ENCODE measurements at places on chromosomes 7 and 10.
A peak's percentile ranks its signal among the peaks of the same experiment; 100 is the strongest.

- DNase-seq: peak; percentile 85
These were observed 346.6 kb upstream of the KLF6 start for GRCh38 chr10:4131407-4132215.

DNA sequence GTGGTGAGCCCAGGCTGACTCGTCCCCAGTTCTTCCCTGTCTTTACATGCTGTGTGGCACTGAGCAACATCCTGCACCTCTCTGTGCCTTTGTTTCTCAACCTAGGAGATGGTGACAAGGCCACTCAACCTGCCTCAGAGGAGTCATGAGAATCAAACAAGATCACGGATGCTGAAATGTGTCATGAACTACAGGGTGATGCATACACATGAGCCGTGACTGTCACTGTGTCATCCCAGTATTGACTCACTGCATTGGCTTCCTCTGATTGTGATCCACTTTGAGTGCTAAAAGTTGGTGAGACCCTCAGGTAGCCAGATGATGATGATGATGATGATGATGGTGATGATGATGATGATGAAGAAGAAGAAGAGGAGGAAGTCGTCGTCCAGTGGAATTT, 11.5 kb downstream of the C10orf71 start:
- DNase-seq: no peak

DNA sequence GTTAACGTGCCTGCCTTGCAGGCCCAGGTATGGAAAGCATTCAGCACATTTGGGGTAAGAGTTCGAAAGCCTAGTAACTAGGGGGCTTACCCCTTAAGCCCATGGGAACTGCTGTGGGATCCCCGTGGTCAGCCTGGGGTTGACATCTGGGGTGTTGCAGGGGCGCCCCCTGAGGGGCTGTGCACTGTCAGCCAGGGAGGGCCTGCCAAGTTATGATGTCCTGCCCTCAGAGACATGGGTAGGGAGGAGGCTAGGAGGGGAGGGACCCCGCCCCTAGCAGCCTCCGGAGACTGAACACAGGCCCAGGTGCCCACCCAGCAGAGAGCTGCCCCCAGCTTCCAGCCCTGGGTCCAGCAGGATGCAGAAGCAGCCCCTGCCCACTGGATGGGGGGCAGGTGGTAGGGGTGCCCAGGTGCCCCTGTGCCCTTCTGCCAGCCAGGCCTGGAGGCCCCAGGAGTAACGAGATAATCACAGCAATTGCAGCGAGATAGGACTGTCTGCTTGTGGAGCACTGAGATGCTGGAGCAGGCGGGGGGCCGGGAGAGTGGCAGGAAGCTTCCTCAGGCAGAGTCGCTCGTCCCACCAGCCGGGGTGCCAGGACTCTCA, 153.3 kb downstream of the UBE2H start:
- no peak for DNase-seq

DNA sequence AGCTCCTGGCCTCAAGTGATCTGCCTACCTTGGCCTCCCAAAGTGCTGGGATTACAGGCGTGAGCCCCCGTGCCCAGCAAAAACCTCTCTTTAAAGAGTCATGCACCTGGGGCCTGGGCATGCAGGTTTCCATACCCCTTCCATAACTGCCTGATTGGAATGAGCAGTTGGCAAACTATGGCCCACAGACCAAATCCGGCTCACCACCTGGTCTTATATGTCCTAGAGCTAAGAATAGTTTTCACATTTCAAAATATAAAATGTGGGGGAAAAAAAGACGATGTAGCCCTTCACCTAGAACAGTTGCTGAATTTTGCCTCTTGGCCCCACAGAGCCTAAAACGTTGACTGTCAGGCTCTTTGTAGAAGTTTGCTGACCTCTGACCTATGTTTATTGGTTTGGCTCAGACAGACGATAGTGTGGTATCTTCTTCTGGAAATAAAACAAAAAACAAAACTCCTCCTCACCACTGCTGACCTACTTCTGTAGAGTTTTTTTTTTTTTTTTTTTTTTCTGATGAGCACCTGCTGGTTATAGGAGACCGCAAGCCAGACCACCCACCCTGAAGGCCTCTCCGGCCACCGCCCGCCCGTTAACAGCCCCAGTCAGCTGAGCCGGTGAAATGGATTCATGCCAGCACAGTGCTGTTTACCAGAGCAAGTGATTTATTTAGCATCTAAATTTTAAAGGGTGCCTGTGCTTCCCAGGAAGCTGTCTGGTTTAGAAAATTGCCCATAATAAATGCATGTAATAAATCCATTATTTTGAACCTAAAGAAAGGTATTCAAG, 33.5 kb upstream of the SFRP5 start:
- DNase-seq: no peak

GRCh38 chr7:72058579-72058978, 353.6 kb downstream of the CALN1 start:
- no peak for DNase-seq

DNA sequence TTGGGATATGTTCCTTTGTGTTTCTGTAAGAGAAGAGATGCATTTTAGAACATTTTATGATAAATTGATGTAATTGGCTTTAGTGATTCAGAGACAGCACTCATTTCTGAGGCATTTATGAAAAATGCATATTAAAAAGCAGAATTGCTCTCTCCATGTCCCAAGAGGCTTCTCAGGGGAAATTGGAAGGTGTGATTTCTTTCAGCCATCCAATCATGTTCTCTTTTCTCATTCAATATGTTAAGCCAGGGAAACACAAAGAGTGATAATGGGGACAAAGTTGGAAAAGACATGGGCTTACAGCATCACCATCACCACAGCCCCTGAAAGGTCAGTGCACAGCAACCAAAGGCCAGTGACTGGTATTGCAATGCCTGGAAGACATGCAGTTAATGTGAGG, 129.9 kb upstream of the COL1A2 start:
- no peak for DNase-seq

DNA sequence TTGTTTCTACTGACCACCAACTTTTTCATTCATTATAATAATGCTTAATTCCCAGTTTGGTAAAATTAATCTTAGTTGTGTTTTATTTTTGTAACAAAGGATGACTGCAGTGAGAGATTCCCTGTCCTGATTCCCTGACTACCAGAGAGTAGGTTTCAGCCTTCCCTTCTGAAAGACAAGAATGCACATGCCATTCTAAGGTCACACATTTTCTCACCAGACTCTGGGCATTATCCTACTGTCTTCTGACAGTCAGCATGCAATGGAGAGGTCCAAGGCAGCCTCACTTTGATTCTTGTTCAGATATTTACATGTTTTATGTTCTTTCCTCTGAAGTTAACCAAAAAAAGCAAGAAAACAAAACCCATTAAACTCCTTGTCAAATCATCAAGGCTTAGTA, 372.7 kb upstream of the CDC14C start:
- no peak for DNase-seq

GRCh38 chr7:41033500-41033899, 669.4 kb downstream of the INHBA start:
- no peak for DNase-seq

DNA sequence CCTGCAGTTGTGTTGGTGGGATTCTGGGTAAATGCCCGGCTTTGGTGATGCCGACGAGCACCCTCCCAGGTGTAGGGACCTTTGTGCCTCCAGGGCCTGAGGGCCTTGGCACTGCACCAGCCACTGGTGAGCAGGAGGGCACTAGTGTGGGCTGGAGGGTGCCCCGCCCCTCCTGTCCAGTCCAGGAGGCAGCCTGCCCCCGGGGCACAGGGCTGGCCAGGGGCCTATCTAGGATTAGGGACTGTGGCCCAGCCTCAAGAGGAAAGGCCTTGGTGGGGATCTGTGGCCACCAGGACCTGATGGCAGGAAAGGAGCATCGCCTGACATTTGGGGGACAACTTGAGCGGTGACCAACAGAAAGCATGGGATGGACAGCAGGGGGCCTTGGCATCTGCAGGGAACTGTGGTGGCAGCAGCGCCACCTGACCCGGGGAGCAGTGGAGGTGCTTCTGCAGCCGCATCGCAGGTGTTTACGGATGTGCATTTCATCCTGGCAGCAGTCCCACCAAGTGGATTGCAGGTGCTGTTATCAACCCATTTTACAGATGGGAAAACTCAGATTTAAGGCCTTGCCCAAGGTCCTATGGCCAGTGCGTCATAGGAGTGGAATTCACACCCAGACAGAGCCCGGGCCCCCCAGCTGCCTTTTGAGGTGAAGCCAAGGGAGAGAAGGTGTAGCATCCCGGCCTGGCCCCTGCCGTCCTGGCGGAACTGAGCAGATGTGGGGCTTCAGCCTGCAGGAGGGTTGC, 11.1 kb downstream of the ZNF316 start:
- no peak for DNase-seq
